SJCRH30 (cell line): ENCODE measurements at places on chromosomes 2 and 18.

- H3K4me3 ChIP-seq = no peak overlapping the region
- no peak overlapping the region for H3K27ac ChIP-seq
- peaks cover 46% of the 10 kb centered on the region for H3K4me1 ChIP-seq
- no peak for DNase-seq
- no peaks in the 10 kb centered on the region for H3K36me3 ChIP-seq
These were observed 169.5 kb downstream of the SLC8A1 start for GRCh38 chr2:40282428-40282827.

DNA sequence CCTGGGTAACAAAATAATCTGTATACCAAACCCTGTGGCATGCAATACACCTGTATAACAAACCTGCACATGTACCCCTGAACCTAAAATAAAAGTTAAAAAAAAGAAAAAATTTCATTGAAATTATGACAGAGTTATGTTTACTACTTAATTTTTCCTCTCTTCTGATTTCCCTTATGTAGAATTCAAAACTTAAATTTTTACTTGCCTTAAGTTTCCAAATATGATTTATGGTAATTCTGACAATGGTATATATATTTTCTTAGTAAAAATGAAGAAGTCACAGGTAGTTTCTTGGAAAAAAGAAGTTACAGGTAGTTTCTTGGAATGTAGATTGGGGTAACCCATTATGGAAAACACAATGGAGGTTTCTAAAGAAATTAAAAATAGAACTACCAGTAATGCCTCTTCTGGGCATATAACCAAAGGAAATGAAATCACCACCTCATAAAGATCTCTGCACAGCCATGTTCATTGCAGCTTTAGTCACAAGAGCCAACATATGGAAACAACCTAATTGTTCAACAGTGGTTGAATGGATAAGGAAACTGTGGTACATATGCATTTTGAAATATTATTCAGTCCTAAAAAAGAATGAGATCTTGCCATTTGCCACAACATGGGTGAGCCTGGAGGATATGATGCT, 164.9 kb downstream of the BABAM2 start:
- H3K4me1 ChIP-seq = no peaks in the 10 kb centered on the region
- no peak overlapping the region for H3K4me3 ChIP-seq
- H3K27ac ChIP-seq = no peak overlapping the region

GRCh38 chr2:5521461-5521860, 170.7 kb upstream of the SOX11 start:
- H3K27ac ChIP-seq = no peak overlapping the region
- H3K4me3 ChIP-seq = no peak overlapping the region

DNA sequence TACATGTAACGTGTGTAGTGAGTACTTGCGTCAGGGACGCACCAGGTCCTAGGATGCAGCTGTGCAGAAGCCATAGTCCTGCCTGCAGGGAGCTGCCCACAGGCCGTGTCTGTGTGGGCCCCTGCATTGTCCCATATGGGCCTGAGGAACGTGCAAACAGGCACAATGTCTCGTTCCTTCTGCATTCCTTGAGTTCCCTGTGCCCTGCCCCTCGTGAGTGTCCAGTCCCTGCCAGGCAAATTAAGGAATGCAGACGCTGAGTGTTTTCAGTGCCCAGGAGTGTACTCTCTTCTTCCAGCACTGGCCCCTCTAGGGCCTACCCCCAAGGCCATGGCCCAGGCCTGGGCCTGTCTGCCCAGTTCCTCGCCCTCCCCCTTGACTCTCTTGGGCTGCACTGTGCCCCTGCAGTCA, 61.8 kb downstream of the FAM168B start:
- H3K4me3 ChIP-seq = no peak overlapping the region
- DNase-seq = no peak
- H3K27ac ChIP-seq = no peak overlapping the region
- no peaks in the 10 kb centered on the region for H3K36me3 ChIP-seq

- H3K27me3 ChIP-seq = no peaks in the 10 kb centered on the region
- no peaks in the 10 kb centered on the region for H3K36me3 ChIP-seq
- no peak overlapping the region for H3K4me3 ChIP-seq
- no peaks in the 10 kb centered on the region for H3K4me1 ChIP-seq
These were observed 284.8 kb upstream of the CYRIA start for GRCh38 chr2:16950436-16950835.
